ENCODE measurements at places on chromosomes 6 and 20. TPM values are rescaled to one million over a fixed set of nuclear protein-coding genes. Genes with fewer than 3 reads are reported as not detected.

KCNB1 gene
- 0.41 TPM for total RNA-seq

MATN4 gene
- total RNA-seq, result 0.29 TPM

STMN3 gene
- 12.4 TPM for total RNA-seq

SAMD3 gene
- total RNA-seq, result 5.2 TPM

LPA gene
- total RNA-seq, result not detected

HLA-DOA gene
- total RNA-seq, result 25.2 TPM

RAD21L1 gene
- total RNA-seq, result not detected

TNNC2 gene
- 0.61 TPM for total RNA-seq

- DNase-seq, result no peak
Observed at GRCh38 chr6:11006061-11006460, 38.0 kb downstream of the ELOVL2 start.

- no peak for DNase-seq
Observed at GRCh38 chr6:68296126-68296525, 339.0 kb upstream of the ADGRB3 start.

- DNase-seq, result no peak
Observed at GRCh38 chr20:63580796-63581461, 6.9 kb upstream of the HELZ2 start.

GRCh38 chr20:35871259-35871771, 83.0 kb downstream of the SCAND1 start:
- DNase-seq, result no peak

DNA sequence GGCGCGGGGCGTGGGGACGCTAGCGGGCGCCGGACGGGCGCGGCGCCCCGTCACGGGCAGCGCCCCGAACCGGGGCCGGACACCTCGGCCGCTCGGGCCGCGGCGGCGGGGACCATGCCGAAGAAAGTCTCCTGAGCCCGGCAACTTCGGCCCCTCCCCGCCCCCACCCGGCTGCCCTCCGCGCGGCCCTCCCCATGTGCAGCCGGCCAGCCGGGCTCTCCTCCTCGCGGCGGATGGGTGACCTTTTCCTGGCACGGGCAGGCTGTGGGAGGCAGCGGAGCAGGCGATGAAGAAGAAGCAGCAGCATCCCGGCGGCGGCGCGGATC, 278 bp downstream of the UST start:
- DNase-seq, result peak; percentile 82

DNA sequence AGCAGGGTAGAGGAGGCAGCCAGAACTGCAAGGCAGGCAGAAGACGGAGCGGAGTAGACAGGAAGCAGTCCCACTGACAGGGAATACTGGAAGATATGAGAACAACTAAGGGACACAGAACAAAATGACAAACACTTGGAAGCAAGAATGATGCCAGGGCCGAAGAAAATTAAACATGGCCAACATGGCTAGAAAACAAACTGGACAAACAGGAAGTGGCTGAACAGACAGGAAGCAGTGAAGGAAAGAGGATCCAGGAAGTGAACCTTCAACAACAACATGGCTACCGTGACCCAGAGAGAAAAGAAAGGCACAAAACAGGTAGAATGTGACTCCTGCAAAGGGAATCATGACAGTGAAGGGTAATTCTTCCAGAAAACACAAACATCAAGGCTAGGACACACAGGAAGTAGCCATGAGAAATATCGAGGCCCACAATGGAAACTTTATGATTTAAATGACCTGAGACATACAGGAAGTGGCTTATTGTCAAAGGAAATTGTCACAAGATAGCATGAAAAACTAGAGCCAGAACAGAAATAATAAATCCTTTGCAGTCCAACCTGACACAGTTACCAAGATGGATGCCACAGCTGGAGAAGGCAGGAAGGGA, 9.1 kb downstream of the COL11A2 start:
- DNase-seq, result no peak

GRCh38 chr6:15453622-15454021, 207.8 kb downstream of the JARID2 start:
- no peak for DNase-seq

- no peak for DNase-seq
Observed at GRCh38 chr20:63951398-63952209, 4.6 kb downstream of the UCKL1 start.

DNA sequence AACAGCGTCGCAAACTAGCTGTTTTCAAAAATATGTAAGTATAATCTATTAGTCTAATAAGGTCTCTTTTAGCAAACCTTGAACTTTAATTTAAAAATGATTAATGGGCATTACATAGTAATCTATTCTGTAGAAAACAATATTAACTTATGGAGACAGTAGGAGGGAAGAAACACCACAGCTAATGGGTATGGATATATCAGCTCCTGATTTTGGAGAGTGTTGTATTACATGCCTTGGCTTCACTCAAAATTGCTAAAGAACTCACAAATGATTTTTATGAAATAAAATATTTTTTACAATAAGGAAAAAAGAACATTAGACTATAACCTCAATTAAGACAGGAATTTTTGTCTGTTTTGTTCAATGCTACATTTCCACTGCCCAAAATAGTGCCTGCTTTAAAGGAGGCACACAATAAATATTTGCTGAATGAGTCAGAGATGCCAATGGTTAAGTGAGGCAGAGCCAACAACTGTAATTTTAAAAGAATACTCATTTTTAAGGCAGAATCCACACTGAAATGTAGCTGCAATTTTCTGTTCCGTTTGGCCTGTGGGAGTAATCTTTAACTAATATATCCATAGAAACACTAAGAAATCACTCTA, 15.7 kb downstream of the ATG5 start:
- DNase-seq, result no peak

DNA sequence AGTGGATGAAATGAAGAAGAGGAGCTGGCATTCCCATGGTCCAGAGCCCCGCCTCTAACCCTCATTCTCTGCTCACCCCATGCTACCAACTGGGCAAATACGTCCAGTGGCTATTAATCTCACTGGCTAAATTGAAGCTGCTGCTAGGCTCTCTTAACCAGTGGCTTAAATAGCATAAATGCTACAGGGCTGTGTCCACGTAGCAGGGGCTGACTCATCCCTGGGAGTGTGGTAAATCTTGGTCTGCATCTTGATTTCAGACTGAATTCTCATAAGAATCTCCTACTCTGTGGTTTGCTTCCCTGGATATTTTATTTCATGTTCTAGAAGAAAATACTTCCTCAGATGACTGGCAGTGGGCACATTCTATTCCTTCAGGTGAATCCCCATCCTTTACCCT, 193.1 kb upstream of the ARG1 start:
- no peak for DNase-seq

- DNase-seq, result no peak
Observed at GRCh38 chr6:105087571-105088211, 92.1 kb downstream of the POPDC3 start.

DNA sequence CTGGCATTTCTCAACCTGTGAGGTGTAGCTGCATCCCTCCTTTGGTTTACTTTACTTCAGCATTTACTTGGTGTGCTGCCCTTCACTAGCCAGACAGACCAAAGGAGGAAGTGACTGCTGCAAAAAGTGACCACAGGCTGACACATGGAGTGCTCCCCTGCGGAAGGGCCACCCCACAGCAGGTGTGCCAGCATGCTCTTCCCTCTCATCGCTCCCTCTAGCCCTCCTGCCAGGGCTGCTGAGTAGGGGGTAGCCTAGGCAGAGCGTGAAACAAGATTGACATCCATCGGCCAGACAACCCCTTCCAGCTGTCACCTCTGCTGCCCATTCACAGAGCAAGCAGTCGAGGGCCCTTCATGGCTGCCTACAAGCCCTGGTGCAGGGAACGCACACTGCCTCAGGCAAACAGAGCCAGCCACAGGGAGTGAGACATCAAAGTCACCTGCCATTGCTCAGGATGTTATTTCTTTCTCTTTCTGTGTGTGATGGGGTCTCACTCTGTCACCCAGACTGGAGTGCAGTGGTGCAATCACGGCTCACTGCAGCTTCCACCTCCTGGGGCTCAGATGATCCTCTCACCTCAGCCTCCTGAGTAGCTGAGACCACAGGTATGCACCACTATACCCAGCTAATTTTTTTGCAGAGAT, 102.0 kb upstream of the RPS6KA2 start:
- DNase-seq, result no peak

DNA sequence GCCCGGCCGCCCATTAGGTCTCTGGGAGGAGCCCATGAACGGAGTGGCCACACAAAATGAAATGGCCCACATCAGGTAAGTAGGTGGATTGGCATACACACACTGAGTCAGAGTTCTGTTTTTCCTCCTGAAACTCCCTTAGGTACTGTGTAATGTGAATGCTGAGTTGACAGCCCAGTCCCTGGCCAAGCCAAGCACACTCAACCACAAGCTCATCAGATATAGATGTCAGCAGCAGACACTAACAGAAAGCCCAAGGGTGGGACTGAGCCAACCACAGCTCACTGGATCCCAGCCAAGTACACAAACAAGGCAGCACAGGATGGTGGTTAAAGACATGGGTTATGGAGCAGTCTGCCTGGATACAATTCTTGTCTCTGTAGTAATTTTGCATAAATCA, 403.4 kb downstream of the GJA1 start:
- no peak for DNase-seq

DNA sequence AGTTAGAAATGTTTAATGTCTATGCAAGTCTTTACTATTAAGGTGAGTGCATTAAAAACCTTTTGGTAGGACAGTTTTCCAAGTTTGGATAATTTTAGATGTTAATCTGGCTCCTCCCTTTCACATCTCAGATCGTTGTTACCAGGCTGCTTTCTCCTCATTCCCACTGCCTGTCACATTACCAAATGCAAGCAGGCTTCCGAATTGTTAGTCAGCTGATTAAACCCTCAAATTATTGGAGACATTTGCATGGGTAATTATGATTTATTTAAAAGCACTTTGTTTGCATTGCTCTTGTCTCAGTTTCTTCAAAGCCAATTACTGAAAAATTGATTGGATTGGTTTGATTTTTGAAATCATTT, 816.5 kb downstream of the KIF16B start:
- no peak for DNase-seq

DNA sequence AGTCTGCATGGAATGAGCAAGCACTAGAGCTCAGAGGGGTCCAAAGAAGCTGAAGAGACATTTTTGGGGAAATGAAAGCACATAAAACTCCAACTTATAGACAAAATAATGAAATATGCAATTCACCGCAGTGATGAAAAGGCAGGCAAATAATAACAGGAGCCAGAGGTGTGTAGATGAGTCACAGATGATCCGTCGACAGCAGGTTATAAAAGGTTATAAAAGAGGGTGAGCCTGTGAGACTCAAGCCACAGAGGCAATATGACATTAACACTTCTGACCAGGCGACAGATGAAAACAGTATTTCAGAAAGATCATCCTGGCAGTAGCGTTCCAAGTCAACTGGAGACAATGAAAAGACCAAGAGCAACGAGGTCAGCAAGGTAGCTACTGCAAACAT, 35.8 kb upstream of the ANKRD60 start:
- DNase-seq, result no peak

GRCh38 chr6:49543087-49543858, 7.2 kb upstream of the C6orf141 start:
- DNase-seq, result no peak

DNA sequence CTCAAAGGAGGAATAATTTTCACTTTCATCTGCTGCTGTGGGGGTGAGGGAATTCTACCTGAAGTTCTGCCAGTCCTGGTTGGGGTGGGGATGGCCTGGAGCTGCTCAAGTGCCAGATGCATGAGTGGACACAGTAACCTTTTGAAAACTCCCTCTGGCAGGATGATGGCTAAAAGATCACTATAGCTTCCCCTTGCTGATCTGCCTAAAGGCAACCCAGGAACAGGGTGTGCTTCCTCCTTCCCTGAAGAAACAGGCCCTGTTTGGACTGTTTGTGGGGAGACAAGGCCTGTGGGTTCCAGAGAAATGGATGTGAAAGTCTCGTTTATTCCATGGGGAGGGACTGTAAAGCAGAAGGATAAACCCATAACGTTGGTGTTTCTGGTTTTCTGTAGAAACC, 176.9 kb downstream of the DTNBP1 start:
- no peak for DNase-seq

DNA sequence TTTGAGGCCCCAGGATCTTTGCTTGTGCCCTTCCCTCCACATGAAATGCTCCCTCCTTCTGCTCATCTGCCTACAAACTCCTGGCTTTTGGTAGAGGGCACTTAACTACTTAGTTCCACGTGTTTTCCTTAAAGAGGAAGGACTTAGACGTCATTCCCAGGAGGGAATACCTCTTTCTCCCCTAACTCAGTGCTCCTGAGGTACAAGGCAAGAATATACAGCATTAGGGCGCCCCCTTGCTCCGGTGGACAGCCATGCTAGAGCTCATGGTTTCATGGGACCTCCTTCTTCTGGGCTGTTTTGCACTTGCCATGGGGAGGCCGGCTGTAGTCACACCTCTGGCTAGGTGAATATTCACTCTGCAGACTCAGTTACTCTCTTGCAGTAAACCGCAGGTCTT, 93.8 kb upstream of the LY86 start:
- DNase-seq, result peak; percentile 73

DNA sequence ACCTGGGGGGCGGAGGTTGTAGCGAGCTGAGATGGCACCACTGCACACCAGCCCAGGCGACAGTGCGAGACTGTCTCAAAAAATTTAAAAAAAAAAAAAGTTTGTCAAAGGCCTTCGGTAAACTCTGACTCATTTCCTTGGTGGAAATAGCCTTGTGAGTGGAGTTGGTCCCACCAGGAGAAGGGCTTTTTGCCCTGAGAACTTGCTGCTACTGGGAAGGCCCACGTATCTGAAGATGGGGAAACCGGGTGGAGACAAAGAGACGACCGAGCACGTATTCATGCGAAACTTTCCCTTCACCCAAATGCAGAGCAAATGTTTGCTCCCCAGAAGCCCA, 51.7 kb downstream of the SLC22A23 start:
- DNase-seq, result no peak

DNA sequence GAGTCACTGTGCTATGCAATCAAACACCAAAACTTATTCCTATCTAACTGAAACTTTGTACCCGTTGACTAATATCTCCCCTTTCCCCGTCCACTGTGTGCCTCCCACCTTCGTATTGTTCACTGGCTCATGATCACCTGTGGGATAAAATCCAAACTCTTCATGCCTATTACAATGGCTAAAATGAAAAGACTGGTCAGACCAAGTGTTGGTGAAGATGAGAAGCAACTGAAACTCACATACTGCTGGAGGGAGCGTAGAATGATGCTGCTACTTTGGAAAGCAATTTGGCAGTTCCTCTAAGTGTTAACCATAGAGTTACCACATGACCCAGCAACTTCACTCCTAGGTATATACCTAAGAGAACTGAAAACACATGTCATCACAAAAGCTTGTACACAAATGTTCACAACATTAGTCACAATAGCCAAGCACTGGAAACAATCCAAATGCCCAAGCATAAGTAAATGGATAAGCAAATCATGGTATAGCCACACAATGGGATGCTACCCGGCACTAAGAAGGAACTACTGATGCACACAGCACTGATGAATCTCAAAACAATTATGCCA, 13.1 kb downstream of the RPS10 start:
- no peak for DNase-seq

GRCh38 chr6:3569816-3570215, 113.0 kb upstream of the SLC22A23 start:
- no peak for DNase-seq
